ENCODE measurements at places on chromosomes 7 and 10. TPM values are rescaled to one million over a fixed set of nuclear protein-coding genes. Genes with fewer than 3 reads are reported as not detected.
A peak's percentile ranks its signal among the peaks of the same experiment; 100 is the strongest.

- DNase-seq, result peak; percentile 10
Observed at GRCh38 chr7:158587162-158588084, at the start of gene PTPRN2. TSS of gene PTPRN2 (minus strand) at chr7:158587823.

- DNase-seq, result no peak
Observed at GRCh38 chr10:120286280-120286679, 170.7 kb upstream of the PLPP4 start.

HOXA4 gene
- 5.0 TPM for total RNA-seq

DNA sequence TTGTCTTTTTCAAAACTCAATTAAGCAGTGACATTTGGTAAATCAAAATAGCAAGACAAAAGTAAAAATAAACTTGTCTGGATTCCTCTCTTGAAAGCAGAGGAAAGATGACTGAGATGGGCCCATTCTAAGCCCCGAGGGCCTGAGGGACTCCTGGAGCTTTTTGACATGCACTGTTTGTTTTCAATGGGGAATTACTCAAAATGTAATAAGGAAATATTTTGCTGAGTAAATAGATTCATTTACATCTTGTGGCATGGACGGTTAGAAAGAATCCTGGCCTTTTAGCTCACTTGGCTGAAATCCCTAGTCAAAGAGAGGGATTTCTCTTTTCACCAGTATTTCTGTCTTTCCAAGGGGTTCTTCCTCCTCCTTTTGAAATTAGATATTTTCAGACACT lies 108.0 kb downstream of the MKX start:
- DNase-seq, result no peak

DNA sequence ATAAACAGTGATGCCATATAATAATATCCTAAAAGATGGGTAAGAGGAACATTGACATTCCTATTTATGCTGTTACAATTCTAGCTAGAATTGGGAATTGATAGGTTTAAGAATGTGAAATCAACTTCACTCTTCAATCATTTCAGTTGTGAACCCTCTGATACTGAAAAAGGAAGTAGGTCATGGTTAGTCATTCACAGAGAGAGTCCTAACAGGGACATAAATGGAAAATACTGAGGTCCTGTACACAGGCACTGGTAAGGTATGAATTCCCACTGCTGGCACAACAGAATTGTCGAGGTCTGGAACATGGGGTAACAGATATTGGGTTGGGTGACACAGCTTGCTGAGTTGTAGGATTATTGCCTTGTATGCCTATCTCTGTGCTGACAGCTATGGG lies 289.4 kb upstream of the LRRN3 start:
- no peak for DNase-seq

GRCh38 chr10:13767676-13768178 lies 181.0 kb downstream of the PRPF18 start:
- no peak for DNase-seq

DNA sequence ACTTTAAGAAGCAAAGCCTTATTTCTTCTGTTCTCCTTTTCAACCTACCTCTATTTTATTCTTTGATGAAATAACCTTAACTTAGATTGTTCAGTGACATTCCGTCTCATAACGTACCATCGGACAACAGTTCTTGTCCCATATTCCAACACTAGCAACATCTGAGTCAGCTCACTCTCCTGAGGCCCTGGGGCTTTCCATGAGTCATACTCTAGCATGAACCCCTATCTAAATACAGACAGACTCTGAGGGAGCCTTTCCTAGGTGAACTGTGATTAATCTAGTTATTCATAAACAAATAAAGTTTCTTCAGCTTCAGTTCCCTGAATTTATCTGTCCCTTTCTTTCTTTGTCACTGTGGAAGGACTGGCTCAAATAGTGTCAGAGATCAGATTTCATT lies 168.7 kb upstream of the LYZL1 start:
- DNase-seq, result peak; percentile 45

PLEKHS1 gene
- total RNA-seq, result not detected

MBL2 gene
- not detected for total RNA-seq

All from myocyte (in vitro differentiated cells).